ENCODE measurements at places on chromosomes 1 and 21.

DNA sequence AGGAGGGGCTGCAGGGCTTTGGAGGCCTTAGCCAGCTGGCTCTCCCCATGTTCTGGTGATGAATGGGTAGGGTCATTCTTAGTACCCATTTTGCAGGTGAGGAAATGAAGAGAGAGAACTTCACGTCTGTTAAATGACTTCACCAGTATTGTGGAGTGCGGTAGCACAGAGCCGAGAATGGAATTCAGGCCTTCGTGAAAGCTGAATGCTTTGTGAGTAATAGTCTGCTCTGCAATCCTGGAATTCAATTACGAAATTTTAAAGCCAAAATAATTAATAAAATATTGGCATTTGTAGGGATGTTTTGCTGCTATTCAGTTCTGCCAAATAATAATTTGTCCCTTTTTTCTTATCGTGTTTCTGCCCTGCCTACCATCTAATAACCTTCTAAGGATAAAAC is 197.7 kb downstream of the GREM2 start:
- peak; percentile 88 for DNase-seq

DNA sequence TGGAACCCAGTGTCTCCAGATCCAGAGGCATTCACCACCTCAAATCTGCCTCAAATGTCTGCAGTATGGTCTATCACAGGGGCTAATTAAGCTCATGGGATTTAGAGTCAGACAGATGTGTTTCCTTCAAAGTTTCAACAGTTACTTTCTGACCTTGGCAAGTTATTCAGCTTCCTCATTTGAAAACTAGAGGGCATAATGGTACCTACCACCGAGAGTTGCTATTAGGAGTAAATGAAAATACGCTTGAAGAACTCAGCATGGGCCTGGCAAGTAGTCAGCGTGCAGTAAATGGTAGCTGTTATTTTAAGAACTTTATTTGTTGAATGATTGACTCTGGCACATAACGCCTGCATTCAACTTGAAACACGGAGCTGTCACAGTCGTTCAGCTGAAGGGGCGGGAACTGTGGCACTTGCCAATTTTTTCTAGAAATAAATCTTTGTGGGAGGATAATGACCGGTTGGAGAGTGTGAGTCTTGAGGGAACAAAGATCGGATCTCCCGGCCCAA is 1.2 kb upstream of the CAP1 start:
- DNase-seq: no peak

- DNase-seq: no peak
Observed at GRCh38 chr1:47709872-47710231, 272.0 kb downstream of the FOXD2 start.

- no peak for DNase-seq
Observed at GRCh38 chr1:52556641-52557360, 3.9 kb upstream of the TUT4 start.

DNA sequence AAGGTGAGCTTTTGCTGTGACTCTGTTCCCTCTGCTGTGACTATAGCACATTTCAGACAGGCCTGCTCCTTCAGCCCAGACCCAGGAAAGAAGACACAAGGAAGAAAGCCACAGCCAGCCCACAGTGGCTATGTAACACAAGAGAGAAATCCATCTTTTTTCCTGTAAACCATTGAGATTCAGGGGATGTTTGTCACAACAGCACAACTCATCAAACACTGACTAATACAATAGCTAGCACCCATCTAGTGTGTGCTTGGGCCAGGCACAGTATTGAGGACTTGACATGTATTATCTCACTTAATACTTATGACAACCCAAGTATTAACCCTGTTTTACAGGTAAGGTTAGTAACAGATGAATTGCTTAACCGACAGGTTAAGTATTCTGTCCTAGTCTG is 29.8 kb downstream of the TAS1R2 start:
- no peak for DNase-seq

GRCh38 chr1:236501093-236501492 is 22.7 kb upstream of the LGALS8 start:
- no peak for DNase-seq

DNA sequence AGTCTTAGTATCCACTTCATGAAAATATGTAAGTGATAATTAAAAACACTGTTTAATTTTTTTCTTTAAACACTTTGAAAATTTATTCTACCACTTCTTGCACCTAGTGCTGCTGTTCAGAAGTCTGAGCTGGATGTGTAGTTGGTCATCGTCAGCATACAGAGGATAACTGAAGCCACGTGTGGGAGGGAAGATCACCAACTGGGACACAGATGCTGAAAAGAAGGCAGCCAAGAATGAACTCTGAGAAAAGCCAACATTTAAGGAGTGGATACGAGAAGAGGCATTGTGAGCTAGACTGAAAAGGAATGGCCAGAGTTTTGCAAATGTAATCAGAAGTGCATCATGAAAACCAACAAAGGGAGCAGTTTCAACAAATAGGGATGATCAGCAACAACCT is 24.6 kb upstream of the CLCA4 start:
- no peak for DNase-seq

DNA sequence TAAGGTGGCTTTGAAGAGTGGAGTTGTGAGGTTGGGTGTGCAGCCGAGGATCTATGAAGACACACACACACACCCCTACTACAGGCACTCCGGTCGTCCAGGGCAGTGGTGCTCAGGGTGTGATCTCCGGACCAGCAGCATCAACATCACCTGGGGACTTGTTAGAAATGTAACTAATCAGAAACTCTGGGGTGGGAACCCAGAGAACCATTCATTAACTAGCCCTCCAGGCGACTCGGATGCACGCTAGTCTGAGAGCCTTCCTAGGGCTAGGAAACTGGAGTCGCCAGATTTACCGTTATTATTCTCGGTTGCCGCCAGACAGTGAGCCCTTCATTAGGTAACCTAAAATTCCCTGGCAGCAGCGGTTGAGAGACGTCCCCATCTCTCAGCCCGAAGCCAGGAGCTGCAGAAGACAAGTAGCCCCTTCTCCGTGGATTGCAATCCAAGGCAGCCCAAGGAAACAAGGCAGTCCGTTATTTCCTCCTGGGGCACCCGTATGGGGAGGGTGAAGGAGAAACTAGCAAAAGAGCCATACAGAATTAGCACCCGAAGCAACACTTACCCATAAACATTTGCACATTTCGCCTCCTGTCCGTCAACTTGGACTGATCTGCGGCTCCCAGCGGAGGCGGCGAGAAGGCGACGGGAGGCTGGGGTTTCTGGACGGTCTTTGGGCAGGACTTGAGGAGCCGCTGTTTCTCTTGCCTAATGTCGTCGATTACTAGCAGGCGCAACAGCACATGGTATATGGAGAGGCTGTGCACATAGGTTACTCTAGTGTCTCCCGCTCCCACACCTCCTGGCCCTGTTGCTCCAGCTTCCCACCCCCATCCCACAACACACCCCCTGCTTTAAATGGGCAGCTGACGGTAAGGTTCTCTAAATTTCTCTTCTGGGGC is 2.9 kb upstream of the CCN1 start:
- no peak for DNase-seq
